A549 treated with Mapracorat at 1 μM for 4 hours (cell line): ENCODE measurements at places on chromosomes 5 and 9. TPM values are rescaled to one million over a fixed set of nuclear protein-coding genes. Genes with fewer than 3 reads are reported as not detected.

The FOXD4L6 gene
- total RNA-seq, result not detected in 5 replicates

The ARHGEF39 gene
- total RNA-seq, result 13.3 to 18.5 TPM (median 16.1 TPM) in 5 replicates

The C5orf52 gene
- not detected in 5 replicates for total RNA-seq

The C8G gene
- 0.42 to 3.2 TPM (median 0.76 TPM) in 5 replicates for total RNA-seq

The SLC4A9 gene
- total RNA-seq, result 0.05 to 0.08 TPM in 2 of 5 replicates, not detected in the others

The FLT4 gene
- 3.3 to 4.9 TPM (median 4.1 TPM) in 5 replicates for total RNA-seq

The FOXI1 gene
- total RNA-seq, result not detected in 5 replicates

The SPINK13 gene
- 0.27 to 0.30 TPM (median 0.27 TPM) in 3 of 5 replicates, not detected in the others for total RNA-seq

The TAF11L3 gene
- not detected in 5 replicates for total RNA-seq

The TLN1 gene
- 115 to 134 TPM (median 121 TPM) in 5 replicates for total RNA-seq

The HSDL2 gene
- total RNA-seq, result 22.9 to 27.3 TPM (median 25.3 TPM) in 5 replicates

The MEIKIN gene
- total RNA-seq, result not detected in 5 replicates

The SPINK5 gene
- not detected in 5 replicates for total RNA-seq

The IRF1 gene
- 30.3 to 37.8 TPM (median 33.7 TPM) in 5 replicates for total RNA-seq

The ABCA1 gene
- total RNA-seq, result 3.3 to 4.8 TPM (median 3.4 TPM) in 5 replicates

The COX7C gene
- 572 to 816 TPM (median 617 TPM) in 5 replicates for total RNA-seq

The RGP1 gene
- 12.2 to 16.2 TPM (median 15.3 TPM) in 5 replicates for total RNA-seq

The NMUR2 gene
- 0.08 to 0.21 TPM (median 0.09 TPM) in 4 of 5 replicates, not detected in the other for total RNA-seq

The OXCT1 gene
- total RNA-seq, result 2.5 to 3.7 TPM (median 2.9 TPM) in 5 replicates

The DBH gene
- not detected in 5 replicates for total RNA-seq

The NUP155 gene
- 14.7 to 19.6 TPM (median 17.5 TPM) in 5 replicates for total RNA-seq

The COL5A1 gene
- 30.8 to 53.3 TPM (median 44.4 TPM) in 5 replicates for total RNA-seq

The NUTM2G gene
- total RNA-seq, result not detected in 5 replicates

The CYLC2 gene
- not detected in 5 replicates for total RNA-seq

The PARP8 gene
- 0.04 to 0.15 TPM (median 0.08 TPM) in 4 of 5 replicates, not detected in the other for total RNA-seq

The NUTM2F gene
- total RNA-seq, result 0.06 to 0.07 TPM in 2 of 5 replicates, not detected in the others

The BSPRY gene
- 0.15 TPM in 1 of 5 replicates, not detected in the others for total RNA-seq
